ENCODE measurements at places on chromosomes 12 and 14. TPM values are rescaled to one million over a fixed set of nuclear protein-coding genes. Genes with fewer than 3 reads are reported as not detected.
A peak's percentile ranks its signal among the peaks of the same experiment; 100 is the strongest.

Gene USP44
- 52.9 TPM for polyA plus RNA-seq

Gene CARMIL3
- polyA plus RNA-seq: 6.8 TPM

DNA sequence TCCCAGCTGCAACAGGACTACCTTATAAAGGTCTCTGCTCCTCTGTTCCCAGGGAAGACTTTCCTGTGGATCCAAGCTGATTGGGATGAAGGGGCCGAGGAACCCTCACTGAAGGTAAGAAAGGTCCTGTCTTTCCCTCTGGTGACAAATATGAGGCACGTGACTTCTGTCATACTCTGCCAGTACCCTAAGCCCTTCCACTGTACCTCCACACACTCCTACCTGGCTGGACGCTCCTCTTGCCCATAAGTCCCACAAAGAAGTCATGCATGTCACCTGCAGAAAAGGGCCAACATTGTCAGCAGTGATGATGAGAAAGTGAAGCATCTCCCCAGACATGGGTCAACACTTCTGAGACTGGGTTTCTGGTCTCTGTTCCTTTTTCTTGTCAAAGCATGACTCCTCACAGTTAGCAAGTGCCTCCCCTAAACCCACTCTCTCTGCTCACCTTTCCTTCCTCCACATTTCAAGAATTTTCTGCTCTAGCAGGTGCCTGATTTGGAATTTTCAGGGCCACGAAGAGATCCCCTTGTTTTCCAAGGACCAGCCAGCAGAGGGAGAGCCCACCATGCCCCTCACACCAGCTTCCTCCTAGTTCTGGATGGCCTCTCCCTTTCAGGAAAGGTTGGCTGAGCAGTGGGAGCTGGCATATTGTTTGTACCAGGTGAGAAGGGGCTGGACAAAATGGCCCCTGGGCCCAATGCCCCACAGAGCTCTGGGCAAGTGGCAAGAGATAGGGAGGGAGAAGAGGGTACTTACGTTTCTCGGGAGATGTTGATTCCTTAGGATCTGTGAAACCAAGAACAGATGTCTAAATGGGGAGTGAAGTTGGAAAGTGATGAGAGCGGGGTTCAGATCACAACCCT, 3.5 kb downstream of the TAC3 start:
- no peak for DNase-seq

GRCh38 chr12:32756476-32757066, 874 bp upstream of the YARS2 start:
- peak; percentile 29 for DNase-seq

DNA sequence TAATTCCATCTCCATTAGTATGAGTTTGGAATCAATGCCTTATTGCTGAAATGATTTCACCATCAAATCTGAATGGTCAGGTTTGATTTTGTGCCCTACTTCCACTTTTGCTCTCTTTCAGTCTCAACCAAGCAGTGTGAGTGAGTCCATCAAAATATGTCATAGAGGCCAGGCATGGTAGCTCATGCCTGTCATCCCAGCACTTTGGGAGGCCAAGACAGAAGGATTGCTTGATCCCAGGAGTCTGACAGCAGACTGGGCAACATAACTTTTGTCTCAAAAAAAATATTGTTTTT, 22.0 kb upstream of the HSP90B1 start:
- DNase-seq: no peak

Data from testis (tissue), 5 donors.